Retina (tissue), 1 donor: ENCODE measurements at places on chromosomes 1 and 21.

DNA sequence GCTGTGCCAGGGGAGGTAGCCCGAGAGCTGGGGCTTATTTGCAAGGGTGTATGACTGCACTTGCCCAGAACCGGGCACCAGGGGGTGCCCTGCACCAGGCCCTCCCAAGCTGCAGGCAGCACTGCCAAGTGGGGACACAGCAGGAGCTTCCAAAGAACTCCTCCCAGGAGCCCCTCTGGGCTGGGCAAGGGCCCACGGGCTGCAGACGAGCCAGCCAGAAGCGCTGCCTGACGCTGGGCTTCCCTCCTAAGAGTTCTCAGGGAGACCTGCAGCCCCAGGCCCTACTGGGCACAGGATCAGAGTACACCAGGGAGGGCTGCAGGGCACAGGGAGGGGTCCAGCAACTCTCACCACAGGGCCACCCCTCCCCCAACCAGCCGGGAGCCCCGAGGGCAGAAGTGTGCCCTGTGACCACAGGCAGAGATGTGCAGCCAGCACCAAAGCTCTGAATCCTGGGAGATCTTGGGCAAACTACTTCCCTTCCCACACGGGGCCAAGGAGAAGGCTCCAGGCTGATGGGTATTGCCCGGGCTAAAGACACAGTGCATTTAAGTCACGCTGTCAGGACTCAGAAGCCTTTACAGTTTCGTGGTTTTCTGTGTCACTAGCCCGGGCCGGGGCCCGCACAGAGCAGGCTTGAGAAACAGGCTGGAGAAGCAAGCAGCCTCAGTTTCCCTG lies 63.4 kb downstream of the KCNAB2 start:
- no peak for DNase-seq

GRCh38 chr21:36587388-36587787 lies 107.5 kb upstream of the CLDN14 start:
- DNase-seq = no peak

- DNase-seq = no peak
These were observed 1.7 kb upstream of the C1orf185 start for GRCh38 chr1:51100264-51100880.

DNA sequence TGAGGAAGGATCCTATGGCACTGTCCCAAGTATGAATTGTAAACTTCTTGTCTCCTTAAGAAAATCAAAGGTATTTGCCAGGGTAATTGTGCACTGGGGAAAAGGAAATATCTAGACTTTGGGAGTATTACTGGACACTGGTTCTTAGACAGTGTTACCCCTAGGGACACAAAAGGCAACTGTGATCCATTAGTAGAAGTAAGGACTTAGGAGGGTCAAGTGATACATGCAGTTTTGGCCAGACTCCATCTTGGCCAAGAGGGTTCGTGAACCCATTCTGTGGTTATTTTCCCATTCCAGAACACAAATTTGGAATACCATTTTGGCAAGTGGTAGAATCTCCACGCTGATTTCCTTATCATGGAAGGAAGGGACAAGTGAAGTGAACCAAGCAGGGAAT lies 98.1 kb downstream of the TM2D1 start:
- DNase-seq = no peak

GRCh38 chr21:46421191-46421750 lies 37.4 kb upstream of the DIP2A start:
- DNase-seq = no peak
